ENCODE measurements at places on chromosomes 13 and 19. TPM values are rescaled to one million over a fixed set of nuclear protein-coding genes. Genes with fewer than 3 reads are reported as not detected.

The ZNF543 gene
- total RNA-seq = 10.5 TPM

- peak; percentile 67 for DNase-seq
Observed at GRCh38 chr13:30963791-30964190, 31.3 kb downstream of the TEX26 start.

The NLRP4 gene
- not detected for total RNA-seq

The ZIK1 gene
- total RNA-seq = 2.9 TPM

DNA sequence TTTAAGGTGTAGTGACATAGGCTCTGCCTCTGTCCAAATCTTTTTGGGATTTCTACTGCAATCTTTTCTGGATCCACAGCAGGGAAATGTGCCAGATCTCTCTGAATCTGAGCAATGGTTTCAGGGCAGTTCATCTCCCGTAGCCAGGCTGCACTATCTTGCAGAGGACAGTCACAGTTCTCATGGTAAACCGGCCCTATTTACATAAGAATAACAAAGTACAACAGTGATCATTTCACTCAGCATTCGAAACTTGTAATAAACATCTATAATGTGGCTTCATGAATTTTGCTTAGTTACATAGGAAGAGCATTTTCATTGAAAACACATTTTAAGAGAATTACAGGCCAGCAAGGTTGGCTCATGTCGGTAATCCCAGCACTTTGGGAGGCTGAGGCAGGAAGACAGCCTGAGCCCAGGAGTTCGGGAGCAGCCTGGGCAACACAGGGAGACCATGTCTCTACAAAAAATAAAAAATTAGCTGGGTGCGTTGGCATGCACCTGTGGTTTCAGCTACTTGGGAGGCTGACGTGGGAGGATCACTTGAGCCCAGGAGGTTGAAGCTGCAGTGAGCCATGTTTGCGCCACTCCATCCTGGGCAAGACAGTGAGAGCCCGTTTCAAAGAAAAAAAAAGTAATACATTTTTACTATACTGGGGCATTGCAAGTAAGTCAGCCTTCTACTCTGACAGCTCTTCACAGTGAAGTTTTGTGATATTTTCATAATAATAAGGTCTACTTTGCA is 5.0 kb downstream of the POGLUT2 start:
- no peak for DNase-seq

DNA sequence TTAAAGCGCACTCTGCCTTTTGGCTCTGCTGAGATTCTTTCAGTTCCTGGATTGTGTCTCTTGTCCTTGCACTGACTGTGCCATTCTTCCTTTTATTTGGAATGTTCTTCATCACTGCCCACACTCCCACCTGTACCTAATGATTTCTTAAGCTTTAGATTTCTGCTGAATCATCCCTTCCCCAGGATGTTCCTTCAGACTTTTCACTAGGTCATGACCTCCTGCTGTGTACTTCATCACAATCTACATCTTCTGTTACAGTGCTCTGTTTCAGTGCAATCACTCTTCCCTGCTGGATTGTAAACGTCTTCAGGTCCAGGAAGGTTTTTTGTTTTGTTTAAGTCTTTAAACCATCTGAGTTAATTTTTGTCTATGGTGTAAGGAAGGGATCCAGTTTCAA is 281.0 kb downstream of the ATP8A2 start:
- DNase-seq = no peak

The HPN gene
- 15.9 TPM for total RNA-seq

DNA sequence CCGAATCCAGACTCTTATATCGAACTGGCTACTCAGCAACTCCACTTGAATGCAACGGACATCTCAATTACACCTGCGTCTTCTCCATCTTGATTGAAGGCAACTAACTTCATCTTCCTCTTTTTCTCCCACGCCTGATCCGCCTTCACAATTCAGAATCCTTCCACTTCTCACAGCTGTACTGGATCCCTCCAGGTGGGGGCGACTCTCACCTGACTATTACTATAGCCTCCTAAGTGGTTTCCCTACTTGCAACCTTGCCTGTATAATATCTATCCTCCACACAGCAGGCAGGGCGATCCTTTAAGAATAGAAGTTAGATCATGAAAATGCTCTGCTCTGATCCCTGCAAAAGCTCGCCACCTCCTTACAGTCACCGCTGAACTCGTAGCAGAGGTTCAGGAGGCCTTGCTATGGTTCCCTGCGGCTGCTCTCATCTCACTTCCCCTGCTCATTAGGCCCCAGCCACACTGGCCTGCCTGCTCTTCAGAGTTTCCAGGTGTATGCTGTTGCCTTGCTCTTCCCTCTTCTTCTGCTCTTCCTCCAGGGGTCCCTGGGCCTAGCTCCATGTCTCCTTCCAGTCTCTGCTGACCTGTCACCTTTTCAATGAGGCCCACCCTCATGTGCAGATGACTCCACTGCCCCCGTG is 31.9 kb downstream of the RFXAP start:
- no peak for DNase-seq

The ERICH6B gene
- not detected for total RNA-seq

GRCh38 chr13:20356444-20356843 is 124.3 kb upstream of the GJB6 start:
- DNase-seq = no peak

GRCh38 chr19:35095667-35096368 is 19.8 kb upstream of the FXYD3 start:
- DNase-seq = no peak

GRCh38 chr19:29596080-29596727 is 9.9 kb upstream of the POP4 start:
- no peak for DNase-seq

The ZNF177 gene
- 1.3 TPM for total RNA-seq

The CRX gene
- not detected for total RNA-seq

GRCh38 chr13:92830821-92831220 is 395.8 kb upstream of the GPC6 start:
- no peak for DNase-seq

The OVOL3 gene
- not detected for total RNA-seq

The ADPRHL1 gene
- total RNA-seq = 3.4 TPM

The ZNF567 gene
- 13.2 TPM for total RNA-seq

DNA sequence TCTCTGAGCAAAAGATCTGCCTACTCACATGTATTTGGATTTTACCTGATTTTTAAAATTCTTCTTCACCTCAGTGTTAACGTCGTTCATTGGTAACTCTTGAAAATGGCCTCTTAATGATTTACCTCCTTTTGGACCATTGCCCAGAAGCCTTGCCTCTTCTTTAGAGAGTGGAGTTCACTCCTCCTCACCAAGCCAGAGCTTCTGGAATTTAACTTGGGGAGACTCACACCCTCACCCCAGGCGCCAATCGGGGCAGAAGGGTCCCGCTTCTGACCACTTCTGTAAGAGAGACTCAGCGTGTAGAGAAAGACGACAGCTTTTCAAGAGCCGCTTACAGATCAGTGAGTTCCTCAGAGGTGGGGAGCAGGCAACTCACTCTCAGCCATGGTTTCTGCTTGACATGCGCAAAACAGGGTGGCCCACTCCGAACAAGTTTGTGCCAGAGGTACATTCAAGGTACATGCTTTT is 2.7 kb downstream of the PNMA8C start:
- DNase-seq = no peak

- DNase-seq = no peak
Observed at GRCh38 chr13:60577761-60578160, 180.7 kb downstream of the TDRD3 start.

The ZNF726 gene
- 3.1 TPM for total RNA-seq

GRCh38 chr13:59392328-59392727 is 771.4 kb downstream of the DIAPH3 start:
- no peak for DNase-seq

GRCh38 chr13:105008604-105009003 is 1526.9 kb downstream of the EFNB2 start:
- DNase-seq = no peak

The FGF14 gene
- total RNA-seq = 1.7 TPM

The ZNF626 gene
- 5.2 TPM for total RNA-seq

The ENOX1 gene
- 1.0 TPM for total RNA-seq

The BSG gene
- 378 TPM for total RNA-seq

- no peak for DNase-seq
Observed at GRCh38 chr13:94658926-94659597, 53.3 kb downstream of the SOX21 start.

The NUFIP1 gene
- total RNA-seq = 3.8 TPM

The PSG4 gene
- not detected for total RNA-seq

- DNase-seq = no peak
Observed at GRCh38 chr13:77184455-77184854, 142.4 kb downstream of the MYCBP2 start.

GRCh38 chr19:9570255-9570654 is 14.0 kb downstream of the ZNF121 start:
- DNase-seq = no peak

GRCh38 chr19:43406297-43406696 is 8.4 kb upstream of the TEX101 start:
- peak; percentile 34 for DNase-seq

GRCh38 chr19:48354332-48354992 is 9.3 kb downstream of the TMEM143 start:
- no peak for DNase-seq

The ADGRE2 gene
- total RNA-seq = 14.4 TPM

The NUP58 gene
- total RNA-seq = 117 TPM

- DNase-seq = no peak
Observed at GRCh38 chr19:34662919-34663318, 14.0 kb downstream of the SCGB2B2 start.

- DNase-seq = no peak
Observed at GRCh38 chr13:21081926-21082325, 20.5 kb upstream of the LATS2 start.

The CEACAM4 gene
- total RNA-seq = 1.7 TPM

The CATSPERD gene
- total RNA-seq = not detected

DNA sequence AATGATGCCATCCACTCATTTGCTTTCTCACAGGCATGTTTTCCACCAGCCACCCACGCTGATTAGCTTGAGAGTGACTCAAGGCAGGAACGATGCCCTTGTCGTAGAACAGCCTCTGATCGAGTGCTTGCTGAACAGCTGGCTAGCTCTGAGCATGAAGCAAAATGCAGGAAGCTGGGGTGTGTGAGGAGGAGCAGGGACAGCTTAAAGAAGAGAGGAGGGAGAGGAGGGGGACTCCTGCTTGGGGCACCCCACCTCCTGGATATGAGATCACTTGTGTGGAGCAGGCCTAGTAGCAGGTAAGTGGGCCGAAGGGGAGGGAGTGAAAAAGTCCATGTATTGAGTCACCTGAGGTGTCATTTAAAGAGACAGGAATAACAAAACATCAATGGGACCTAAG is 48.8 kb downstream of the IRS2 start:
- DNase-seq = no peak

The ZNF793 gene
- total RNA-seq = 3.7 TPM

- DNase-seq = no peak
Observed at GRCh38 chr19:17720440-17720839, 1.2 kb downstream of the MAP1S start.

- no peak for DNase-seq
Observed at GRCh38 chr19:496112-496665, at the start of gene MADCAM1. Gene MADCAM1, plus strand, starts transcription at chr19:496486. Its CDS starts 14 bp downstream, at chr19:496500.

DNA sequence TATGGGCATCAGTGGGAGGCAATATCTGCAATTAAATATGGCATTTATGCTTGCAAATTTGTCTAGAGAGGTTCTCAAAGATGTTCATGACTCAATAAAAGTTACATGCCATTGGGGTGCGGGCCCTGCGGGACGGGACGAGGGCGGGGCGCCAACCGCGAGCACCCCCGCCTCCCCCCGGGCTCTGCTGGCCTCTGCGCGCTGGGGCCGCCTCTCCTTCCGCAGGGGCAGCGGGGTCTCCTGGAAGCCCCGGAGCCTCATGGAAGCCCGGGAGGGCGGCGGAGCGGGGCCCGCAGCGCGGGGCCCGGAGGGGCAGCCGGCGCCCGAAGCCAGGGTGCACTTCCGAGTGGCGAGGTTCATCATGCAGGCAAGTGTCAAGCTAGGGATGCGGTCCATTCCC is 179.2 kb downstream of the TPTE2 start:
- DNase-seq = no peak

- DNase-seq = no peak
Observed at GRCh38 chr19:5478241-5478924, 23.2 kb downstream of the ZNRF4 start.

- DNase-seq = no peak
Observed at GRCh38 chr19:28444362-28444761, 768.6 kb downstream of the UQCRFS1 start.

DNA sequence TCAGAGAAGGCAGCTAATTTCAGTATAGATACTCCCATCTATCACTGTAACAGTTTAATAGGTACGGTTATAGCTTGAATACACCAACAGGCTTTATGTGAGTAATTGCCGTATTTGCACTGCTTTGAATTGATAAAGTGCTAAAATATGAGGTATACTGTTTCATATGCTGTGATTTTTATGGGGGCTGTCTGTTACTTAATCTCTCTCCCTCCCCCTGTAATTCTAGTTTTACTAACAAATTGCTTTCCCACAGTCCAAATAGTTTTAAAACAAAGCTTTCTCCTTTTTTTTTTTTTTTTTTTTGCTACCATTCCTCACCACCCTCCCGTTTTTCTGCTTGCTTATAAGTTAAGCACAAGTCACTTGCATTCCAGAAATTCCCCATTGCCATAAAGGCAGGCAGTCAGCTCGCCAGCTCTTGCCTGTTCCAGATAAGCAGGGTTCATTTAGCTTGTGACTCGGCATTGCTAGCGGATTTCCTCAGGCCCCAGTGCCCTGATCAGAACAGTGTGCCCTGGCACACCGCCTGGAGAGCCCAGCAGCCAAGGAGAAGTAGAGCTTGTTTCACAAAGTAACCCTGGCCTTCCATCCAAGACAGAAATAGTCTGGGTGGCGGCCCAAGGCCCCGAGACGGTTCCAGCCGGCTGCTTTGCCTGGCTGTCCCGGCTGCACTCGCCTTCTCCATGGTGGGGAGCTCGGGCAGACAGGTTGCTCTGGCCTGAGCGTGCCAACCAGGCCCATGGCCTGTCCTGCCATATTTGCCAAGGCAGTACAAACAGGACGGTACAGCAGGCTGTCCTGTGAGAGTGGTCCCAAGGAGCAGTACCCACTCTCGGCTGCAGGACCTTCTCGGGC is 43.5 kb upstream of the NPAS1 start:
- DNase-seq = peak; percentile 86

GRCh38 chr13:54750521-54750920 is 1721.9 kb downstream of the OLFM4 start:
- no peak for DNase-seq

The ZNF256 gene
- 4.0 TPM for total RNA-seq

The IGFL2 gene
- not detected for total RNA-seq

All from upper lobe of left lung (tissue), 6 donors.